ENCODE measurements at places on chromosomes 1 and 21. TPM values are rescaled to one million over a fixed set of nuclear protein-coding genes. Genes with fewer than 3 reads are reported as not detected.

The CREG1 gene
- 78.5 TPM for total RNA-seq

The GPR153 gene
- 10.6 TPM for total RNA-seq

DNA sequence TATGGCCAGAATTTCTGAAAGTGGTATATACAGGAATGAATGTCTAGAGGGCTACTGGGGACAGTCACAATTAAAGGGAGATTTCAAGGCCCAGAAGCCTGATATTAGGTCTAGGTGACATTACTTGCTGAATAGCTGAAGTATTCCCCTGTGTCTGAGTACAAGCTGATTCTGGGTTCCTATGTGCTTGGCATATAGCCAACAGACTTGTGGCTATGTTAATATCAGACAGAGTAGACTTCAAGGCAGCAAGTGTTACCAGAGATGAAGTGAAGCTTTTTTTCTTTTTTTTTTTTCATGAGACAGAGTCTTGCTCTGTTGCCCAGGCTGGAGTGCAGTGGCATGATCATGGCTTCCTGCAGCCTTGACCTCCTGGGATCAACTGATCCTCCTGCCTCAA, 8.3 kb downstream of the TTC4 start:
- DNase-seq, result no peak

GRCh38 chr1:162206749-162207635, 137.5 kb downstream of the NOS1AP start:
- DNase-seq, result no peak

The SV2A gene
- total RNA-seq, result 0.51 TPM

GRCh38 chr1:91877574-91878208, 8.3 kb downstream of the TGFBR3 start:
- no peak for DNase-seq

The BCL2L15 gene
- not detected for total RNA-seq

- no peak for DNase-seq
Measured at GRCh38 chr1:223836586-223836985, 9.2 kb downstream of the TP53BP2 start.

The OPRD1 gene
- total RNA-seq, result not detected

- no peak for DNase-seq
Measured at GRCh38 chr1:233022246-233022645, 71.8 kb downstream of the NTPCR start.

DNA sequence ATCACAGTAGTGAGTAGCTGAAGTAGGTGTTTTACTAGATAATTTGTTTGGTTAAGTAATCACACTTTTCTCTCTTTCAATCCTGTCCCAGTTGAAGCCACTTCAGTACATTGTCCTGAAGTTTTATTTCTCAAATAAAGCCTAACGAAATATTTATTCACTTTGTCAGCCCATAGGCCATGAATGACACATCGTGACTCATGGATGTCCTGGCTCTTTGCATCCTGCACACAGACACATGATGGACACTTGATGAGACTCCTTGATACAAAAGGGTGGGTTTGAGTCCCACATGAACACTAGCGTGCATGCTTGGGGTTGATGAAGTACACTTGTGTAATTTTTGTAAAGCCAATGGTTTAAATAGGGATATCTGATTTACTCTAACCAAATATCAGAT, 22.7 kb upstream of the LAMC2 start:
- no peak for DNase-seq

DNA sequence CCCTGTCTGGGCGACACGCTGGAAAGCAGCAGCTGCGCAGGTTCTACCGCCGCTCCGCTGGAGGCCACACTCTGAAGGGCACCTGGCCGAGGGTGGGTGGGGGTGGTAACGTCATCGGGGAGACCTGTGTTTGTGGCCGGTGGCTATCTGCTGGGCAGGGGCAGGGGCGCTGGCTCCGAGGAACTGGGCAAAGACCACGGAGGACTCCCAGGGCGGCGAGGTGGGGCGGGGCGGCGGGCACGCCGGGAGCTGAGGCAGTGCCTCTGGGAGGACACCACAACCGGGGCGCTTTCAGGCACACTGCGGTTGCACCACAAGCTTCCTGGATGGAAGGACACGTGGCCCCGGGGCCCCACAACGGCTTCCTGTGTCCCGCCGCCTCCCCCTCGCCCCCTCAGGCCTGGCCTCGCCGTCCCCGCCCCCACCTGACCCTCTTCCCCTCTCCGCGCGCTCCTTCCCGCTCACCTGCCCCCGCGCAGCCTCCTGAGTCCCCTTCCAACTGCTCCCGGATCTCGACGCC, 3.3 kb upstream of the DENND2D start:
- DNase-seq, result peak; percentile 93

DNA sequence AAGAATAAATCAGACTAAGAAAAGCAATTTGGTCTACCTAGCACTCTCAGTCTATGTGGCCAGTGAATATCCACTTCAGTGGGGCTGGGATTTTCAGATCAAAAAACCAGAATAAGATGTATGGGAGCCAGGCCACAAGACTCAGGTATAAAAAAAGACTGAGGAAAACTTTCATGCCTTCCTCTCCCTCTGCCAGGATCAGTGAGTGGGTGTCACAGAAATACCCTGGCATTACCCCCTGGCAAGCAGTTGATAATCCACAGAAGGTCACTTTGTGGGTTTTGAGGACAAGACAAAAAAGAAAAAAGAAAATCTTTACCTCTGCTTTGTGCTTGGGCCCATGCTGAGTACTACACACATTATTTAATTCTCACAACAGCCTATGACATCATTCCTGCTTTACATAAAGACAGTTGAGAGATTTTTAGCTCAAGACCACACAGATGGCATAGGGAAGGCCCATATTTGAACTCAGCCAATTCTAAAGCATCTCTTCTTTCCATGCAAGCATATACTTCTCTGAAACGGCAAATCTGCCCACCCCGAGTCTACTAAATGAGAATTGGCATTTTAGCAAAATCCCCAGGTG, 57.6 kb downstream of the DESI2 start:
- DNase-seq, result no peak

DNA sequence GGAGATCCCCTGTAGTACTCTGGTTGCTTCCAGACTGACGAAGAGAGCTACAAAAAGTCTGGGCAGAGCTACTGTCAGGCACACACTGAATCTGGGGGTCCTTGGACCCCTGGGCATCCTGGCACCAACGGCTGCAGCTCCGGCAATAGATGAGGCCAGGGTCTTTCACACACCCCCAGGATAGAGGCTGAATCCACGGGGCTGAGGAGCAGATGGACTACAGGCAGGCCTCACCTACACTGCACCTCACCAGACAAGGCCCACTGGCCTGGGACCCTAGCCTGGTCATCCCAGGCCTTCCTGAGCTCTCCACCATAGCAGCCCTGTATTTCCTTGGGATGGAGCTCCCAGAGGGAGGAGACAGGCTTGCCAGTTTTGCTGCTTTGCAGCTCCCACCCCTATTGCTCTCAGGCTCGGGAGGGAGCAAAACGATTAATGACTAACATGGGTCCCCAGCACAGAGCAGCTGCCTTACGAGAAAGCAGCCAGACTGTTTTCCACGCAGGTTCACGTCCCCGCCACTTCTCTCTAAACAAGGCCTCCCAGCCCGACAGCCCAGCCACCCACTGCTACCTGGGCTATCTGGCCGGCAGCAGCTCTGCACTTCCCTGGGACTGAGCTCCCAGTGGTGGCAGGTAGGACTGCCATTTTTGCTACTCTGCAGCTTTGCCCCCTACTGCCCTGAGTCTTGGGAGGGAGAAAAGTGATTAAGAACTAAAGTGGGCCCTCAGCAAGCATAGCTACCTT, 1022.5 kb upstream of the ADGRL2 start:
- DNase-seq, result no peak

The LHX8 gene
- total RNA-seq, result not detected

GRCh38 chr1:83012950-83013349, 986.0 kb downstream of the TTLL7 start:
- no peak for DNase-seq

The S100A3 gene
- total RNA-seq, result 0.49 TPM

The FCAMR gene
- total RNA-seq, result not detected

DNA sequence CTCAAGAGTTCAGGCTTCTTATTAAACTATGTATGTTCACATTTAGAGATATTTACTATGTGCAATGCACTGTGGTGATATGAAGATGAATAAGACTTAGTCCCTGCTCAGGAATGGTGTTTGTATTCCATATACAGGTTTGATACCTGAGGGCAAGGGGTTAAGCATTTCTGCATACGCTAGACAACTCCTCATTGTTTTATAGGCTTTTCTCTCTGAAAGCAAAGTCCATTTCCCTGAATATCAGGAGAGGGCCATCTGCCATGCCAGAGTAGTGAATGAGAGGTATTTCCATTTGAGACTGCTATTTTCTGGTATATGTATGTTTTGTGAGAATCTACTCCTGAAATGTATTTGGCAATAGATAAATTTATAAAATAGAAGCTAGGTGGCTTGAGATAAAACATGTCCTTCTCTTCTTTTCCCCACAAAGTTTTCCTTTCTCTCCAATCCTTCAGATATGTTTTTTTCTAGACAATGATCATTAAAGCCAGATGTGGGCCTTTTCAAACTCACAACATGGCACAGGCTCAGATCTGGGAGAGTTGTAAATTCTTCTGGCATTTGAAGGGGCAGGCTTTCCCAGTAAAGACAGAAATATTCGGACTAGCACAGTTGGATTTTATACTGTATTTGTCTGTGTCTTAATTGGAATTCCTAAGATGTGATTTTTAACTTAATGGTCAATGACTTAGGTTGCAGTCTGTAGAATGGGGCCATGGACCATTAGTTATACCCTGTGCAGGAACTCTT, 73.3 kb upstream of the WDR26 start:
- no peak for DNase-seq

DNA sequence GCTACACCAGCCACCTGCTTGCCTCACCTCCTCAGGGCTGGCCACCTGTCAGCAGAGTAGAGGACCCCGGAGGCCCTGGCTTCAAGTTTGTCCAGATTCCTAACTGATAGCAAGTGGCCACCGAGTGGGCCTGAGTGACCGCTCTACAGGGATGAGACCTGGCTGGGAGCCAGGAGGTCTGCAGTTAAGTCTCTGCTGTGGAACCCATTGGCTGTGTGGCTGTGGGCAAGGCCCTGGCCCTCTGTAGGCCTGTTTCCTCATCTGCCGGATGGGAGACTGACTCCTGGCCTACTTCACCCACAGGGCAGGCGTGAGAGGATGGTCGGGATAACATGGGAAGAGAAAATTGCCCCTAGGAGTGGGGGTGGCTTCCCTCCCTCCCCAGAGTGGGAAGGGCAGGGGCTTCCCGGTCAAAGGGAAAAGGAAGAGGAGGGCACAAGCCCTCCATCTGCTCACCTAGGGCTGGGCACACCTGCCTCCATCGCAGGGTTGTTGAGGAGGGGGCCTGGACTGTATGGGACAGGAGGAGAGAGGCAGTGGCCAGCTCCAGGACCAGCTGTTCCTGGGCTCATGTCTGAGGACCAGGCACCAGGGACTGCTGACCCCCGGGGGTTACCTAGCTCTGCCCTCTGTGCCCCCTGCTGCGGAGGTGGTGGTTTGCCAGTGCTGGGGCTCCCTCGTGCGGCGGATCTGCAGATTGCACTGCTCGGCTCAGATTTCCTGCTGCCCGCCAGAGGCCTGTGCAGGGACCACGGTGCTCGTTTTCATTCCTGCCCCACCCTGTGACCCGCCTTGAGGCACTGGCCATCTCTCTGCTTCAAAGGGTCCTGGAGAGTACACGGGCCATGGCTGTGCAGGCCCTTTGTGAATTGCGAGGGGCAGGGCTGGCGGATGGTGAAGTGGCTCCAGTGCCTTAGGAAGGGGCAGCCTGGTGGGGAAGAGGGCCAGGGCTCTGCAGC, 9.1 kb upstream of the MTFR1L start:
- DNase-seq, result peak; percentile 90

DNA sequence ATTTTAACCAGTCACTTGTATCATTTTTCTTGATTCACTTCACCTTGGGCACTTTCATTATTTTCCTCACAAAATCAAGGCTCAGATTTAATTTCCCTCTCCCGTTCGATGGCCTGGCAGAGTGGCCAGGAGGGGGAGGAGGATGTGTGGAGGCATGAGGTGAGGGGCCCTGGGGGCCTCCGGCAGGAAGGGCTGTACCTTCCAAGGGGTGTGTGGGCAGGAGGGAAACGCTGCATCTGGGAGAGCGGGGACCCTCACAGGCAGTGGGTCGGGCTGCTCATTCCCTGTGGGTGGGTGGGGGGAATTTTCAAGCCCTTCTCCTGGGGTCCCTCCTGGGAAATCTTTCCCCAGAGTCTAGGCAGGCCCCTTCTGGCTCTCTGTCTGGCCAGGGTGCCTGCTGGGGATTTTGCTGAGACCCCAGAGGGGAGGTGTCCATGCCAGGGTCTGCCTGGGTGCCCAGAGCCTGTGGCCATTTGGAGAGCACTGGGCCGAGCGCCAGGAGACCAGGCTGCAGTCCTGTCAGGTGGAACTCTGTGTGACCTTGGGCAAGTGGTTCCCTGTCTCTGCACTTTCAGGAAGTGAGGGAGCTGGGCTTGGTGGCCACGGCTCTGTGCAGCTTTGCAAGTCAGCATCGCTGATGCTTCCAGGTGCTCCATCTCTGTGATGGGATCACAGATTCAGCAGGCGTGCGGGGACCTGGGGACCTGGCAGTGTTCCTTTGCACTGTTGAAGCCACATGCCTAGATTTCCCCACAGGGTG, 81.9 kb upstream of the C1orf174 start:
- no peak for DNase-seq

DNA sequence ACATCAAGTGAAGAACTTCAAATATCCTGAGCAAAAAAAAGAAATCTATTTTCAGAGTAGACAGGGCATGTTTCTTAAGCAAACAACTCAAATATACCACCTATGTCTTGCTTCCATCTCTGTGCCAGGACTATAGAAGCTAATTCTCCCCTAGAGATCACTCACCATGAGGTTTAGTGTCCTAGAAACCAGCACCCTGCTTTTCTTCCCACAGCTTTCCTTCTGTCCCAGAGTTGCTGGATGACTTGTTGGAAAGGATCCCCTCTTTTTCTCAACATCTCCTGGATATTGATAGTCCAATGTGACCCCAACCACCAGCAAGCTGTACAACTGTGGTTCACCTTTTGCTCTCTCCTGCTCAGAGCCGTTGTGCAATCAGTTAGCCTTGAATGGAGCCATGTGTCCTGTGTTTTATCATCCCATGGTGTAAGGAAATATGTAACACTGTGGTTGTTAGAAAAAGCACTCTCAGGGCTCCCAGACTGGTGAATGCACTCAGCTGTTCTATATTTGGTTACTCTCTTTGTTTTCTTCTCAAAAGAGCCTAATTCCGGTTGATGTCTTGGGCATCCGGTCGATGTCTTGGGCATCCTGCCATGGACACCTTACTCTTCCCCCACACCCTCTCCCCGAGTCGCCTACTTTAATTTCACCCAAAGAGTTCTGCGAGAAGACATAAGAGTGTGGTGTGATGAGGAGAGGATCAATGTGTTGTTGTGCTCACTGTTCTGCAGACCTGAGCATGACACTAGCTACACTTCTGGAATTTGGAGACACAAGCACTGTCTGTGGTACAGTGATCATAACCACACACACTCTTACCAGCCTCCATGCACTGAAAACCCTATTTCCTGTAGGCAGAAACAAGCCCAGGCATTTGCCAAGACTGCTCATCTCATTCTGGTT, 1.7 kb downstream of the TNFSF4 start:
- no peak for DNase-seq

The ZBTB48 gene
- total RNA-seq, result 15.1 TPM

- no peak for DNase-seq
Measured at GRCh38 chr1:63575340-63575826, 17.8 kb upstream of the PGM1 start.

GRCh38 chr1:222239130-222239529, 308.8 kb downstream of the HHIPL2 start:
- DNase-seq, result no peak

All from Right ventricle myocardium inferior (tissue), 1 donor.